Muscle of leg (tissue), 16 donors: ENCODE measurements at places on chromosomes 2 and 18.
A peak's percentile ranks its signal among the peaks of the same experiment; 100 is the strongest.

- no peak for DNase-seq
Measured at GRCh38 chr2:241940329-241940728, 70.8 kb downstream of the RTP5 start.

- no peak for DNase-seq
Measured at GRCh38 chr18:31776093-31776492, 15.4 kb upstream of the SLC25A52 start.

- no peak for DNase-seq
Measured at GRCh38 chr2:158131483-158131912, 29.8 kb downstream of the UPP2 start.

DNA sequence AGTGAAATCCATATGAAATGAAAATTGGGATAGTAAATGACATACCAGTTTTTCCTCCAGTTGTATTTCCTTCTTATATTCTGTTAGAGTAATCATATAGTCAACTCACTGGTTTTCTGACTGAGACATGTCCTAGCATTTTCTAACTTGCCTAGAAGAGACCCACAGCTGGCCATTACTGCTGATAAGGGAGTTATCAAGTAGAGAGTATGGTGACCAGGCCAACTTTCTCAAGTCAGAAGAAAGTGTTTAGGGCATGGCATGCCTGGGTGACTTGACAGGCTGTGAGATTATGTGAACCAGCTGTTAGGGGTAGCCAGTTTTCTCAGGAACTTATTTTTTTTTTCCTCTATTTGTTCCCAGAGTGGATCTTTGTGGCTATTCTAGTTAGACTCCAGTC lies 81.2 kb downstream of the GPD2 start:
- DNase-seq, result no peak

GRCh38 chr2:201116959-201117734 lies 1.2 kb downstream of the CFLAR start:
- DNase-seq, result peak; percentile 84

- DNase-seq, result no peak
Measured at GRCh38 chr2:104701411-104701911, 152.5 kb upstream of the POU3F3 start.

DNA sequence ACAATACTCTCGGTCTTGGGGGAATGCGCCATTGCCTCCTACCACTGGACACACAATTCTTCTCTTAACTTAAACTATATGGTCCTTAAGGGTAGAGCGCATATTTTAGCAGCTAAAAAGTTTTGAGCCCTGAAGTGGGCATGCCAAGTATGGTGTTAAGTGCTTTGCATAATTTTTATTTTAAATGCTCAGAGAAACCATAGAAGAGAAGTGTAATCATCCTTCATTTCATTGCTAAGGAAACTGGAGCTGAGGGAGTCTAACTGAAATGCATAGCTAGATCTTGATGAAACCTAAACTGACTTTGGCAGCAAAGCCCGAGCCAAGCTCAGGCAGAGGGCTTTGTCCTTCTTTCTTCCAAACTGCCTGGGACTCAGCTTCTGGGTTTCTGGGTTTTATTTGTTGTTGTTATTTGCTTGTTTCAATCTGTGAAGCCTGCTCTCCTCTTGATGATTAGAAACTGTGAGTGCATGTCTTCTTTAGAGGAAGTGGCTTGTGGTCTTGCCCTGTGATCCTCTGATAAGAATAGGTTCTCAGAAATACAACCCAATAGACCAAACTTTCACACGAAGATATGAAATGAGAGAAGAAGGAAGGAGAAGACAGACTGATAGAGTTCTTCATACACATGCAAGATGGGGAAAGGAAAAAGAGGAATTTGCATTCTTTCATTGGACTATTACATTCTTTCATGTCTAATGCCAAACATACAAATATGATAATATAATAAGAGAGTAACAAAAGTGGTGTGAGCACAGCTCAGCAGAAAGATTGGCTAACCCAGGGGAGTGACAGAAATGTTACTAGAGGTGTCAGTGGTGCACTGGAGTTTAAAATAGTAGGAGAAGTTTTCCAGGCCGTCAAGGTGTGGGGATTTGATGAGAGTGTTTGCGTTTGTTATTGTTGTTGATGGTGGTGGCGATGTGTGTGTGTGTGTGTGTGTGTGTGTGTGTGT lies 7.5 kb upstream of the RNF144A start:
- no peak for DNase-seq

DNA sequence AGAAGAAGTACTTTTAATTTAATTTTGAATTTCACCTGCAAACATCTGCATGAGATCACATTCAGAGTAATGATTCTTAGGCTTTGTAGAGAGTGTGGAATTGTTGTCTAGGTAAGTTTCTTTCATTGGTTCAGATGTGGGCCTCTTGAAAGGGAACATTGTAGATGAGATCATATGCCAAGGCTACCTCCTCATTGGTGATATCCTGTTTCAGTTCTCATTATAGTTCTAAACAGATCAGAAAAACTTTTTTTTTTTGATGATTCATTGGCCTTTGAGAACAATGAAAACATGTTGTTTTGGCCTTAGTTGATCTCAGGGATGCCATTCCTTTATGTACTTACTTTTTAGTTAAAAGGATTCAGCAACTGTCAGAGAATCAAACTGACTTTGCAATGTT lies 44.5 kb downstream of the EML6 start:
- DNase-seq, result no peak

GRCh38 chr2:48900321-48901014 lies 144.9 kb upstream of the LHCGR start:
- DNase-seq, result peak; percentile 21

DNA sequence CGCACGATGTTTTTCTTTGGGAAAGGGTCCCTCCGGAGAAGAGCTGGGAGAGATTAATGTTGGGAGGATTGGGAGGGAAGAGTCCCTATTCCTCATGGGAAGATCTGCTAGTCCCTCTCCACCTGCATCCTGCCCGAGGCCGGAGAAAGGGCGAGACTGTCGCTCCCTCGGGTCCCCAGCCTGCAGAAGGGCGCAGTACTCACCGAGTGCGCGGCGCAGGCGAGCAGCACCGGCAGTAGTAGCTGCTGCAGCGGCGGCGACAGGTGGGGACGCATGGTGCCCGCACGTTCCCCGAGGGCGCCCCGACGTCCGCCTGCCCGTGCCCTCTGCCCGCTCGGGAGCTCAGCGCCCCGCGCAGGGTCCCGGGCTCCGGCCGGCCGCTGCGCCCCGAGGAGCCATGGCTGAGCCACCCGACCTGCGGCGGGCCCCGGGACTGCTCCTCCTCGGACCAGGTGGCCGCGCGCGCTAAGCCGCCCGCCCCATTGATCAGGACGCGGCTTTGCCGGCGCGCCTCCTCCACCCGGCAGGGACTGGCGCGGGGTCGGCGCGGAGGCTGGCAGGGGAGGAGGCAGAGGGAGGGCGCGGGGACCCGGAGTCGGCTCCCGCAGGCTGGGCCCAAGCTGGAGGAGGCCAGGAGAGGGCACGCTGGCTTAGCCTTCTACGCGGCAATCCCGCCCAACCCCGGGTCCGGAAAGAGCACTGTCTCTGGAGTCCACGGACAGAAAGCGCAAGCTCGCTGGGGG lies at the start of gene SCTR:
Gene SCTR, minus strand, starts transcription at position 532 of the 743 bp plus-strand sequence. Its CDS starts 257 bp downstream, at position 275.
- DNase-seq, result no peak

GRCh38 chr18:30970196-30970816 lies 72.2 kb downstream of the DSC3 start:
- DNase-seq, result peak; percentile 26

- no peak for DNase-seq
Measured at GRCh38 chr18:7541835-7542234, 25.3 kb upstream of the PTPRM start.

DNA sequence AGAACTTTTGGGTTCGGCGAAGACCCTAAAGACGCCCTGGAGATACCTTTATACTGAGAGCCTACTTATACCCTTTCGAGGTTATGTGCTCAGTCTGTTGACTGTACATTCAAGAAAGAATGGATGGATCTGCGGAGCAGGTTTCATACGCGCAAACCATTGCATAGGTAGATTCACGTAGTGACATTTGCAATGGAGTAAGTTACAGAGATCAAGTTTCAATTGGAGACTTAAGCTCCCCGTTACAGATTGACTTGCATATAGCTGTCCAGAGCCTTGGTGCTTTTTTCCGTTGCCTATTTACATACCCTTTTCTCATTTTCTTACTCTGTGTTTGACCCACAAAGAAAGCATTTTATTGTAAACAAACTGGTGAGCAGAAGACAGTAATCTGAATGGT lies 923 bp downstream of the PSMD1 start:
- no peak for DNase-seq

GRCh38 chr2:152415231-152415642 lies 80.3 kb downstream of the FMNL2 start:
- no peak for DNase-seq

GRCh38 chr2:206328974-206329373 lies 54.5 kb downstream of the ZDBF2 start:
- peak; percentile 60 for DNase-seq

GRCh38 chr2:173401716-173402326 lies 47.1 kb downstream of the CDCA7 start:
- peak; percentile 75 for DNase-seq

DNA sequence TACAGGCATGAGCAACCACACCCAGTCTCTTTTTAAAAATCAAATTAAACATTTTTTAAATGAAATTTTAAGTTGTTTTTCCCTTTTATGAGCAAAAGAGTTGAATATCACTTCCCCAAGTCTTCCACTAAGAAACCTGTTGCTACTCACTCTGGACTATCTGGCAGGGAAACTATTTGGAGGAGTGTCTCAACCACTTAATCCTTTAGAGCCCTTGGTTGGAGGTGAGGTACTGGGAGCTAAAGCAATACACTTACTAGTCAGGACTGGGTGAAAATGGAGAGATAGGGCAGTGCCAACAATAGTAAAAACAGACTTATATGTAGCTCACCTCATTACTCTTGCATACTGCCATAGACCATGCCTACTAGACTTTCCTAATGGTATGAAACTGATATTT lies 135.5 kb downstream of the RND3 start:
- DNase-seq, result peak; percentile 69

- DNase-seq, result no peak
Measured at GRCh38 chr2:132901661-132902060, 231.7 kb upstream of the LYPD1 start.

DNA sequence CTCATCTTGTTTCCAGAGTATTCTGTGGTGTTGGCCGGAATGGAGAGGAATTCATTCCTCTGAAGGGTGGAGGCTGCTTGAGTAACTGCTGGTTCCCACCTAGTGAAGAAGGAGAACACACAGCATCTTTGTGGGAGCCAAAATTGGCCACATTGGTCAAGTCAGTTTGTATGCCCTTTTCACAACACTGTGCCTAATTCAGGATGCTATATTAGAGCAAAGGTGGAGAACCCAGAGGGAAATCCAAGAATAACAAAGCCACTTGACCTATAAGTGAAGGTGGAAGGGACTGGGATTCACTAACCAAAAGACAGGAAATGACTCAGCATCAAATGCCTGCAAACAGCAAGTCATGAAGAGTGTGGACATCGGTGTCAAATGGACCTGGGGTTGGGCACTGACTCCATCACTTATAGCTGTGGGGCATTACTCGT lies 27.3 kb upstream of the MLPH start:
- DNase-seq, result no peak

- no peak for DNase-seq
Measured at GRCh38 chr2:209591021-209591420, 167.2 kb downstream of the MAP2 start.

DNA sequence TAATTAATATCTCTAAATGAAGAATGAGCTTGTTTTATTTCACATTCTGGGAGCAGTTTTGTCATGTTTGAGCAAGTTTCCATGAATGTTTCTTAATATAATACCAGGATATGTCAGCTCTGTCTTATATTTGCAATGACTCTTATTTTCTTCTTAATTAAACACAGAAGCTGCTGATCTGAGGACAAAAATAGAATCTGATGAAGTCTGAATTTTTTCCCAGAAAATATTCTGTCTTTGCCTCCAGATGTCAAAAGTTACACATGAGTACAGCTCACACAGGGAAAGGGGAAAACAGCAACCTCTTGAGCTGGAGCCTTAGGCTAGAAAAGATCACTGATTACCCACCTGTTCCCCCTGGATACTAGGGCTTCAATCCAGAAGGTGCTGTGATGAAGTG lies 606.6 kb upstream of the SYT4 start:
- no peak for DNase-seq

DNA sequence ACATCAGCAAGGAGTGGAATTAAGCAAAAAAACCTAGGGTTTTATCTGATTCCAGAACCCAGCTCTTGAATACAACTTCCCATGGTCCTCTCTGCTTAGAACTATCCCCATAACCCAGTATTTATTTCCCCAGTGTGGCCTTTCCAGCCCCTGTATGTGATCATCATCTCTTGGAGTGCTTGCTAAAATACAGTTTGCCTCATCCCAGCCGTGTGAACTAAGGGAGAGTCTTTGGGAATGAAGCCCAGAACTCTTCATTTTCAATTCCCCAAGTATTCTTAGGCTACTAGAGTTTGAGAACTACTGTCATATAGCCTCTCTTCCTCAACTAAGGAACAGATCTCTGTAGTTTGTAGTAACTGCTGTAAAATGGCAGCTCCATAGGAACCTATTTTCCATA lies 173.1 kb downstream of the LCLAT1 start:
- peak; percentile 90 for DNase-seq

- no peak for DNase-seq
Measured at GRCh38 chr2:941871-942270, 8.8 kb upstream of the SNTG2 start.

GRCh38 chr2:174858745-174859144 lies 94.5 kb upstream of the CHRNA1 start:
- DNase-seq, result no peak

DNA sequence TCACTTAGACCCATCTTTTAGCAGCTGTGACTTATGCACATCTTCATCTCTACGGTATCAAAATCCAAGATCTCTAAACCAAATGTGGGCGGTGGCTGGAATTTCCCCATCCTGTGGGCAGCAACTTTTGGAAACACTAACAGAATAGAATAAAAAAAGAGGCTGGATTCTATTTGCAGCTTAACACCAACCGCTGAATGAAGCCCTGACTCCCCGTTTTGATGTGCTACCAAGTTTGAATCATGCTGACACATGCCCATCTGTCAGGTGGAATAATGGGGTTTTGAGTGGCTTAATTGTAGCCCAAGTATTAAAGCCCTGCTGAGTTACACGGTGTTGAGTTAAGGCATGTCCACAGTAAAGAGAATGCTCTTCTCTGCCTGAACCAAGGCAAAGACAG lies 165.2 kb downstream of the MTCL1 start:
- DNase-seq, result no peak

GRCh38 chr2:224241001-224241400 lies 160.9 kb downstream of the FAM124B start:
- DNase-seq, result no peak

DNA sequence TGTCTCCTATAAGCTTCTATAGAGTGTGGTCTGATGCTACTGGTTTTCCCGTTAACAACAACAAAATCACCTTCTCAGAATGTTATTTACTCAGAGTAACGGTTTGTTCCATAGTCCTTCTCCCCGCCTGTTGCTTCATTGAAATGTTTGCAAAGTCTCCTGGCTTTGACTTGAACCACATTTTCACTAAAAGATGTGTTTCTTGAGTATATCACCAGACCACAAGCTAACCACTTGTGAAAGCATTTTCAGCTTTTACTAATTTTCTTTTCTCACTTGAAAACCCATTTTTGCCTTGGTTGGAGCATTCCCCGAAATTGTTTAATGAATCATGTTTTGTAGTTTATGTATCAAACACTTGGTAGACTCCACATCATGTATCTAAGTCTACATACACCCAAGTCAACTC lies 121.2 kb downstream of the DPP4 start:
- DNase-seq, result no peak

- no peak for DNase-seq
Measured at GRCh38 chr2:26606847-26607190, 34.3 kb downstream of the CIB4 start.

GRCh38 chr2:230319211-230319862 lies 7.7 kb upstream of the SP140L start:
- DNase-seq, result peak; percentile 5
